ENCODE measurements at places on chromosomes 7 and 10. TPM values are rescaled to one million over a fixed set of nuclear protein-coding genes. Genes with fewer than 3 reads are reported as not detected.

TMEM176B gene
- 906 TPM for total RNA-seq

CRYGN gene
- total RNA-seq: not detected

RNLS gene
- total RNA-seq: 10.1 TPM

TMEM225B gene
- total RNA-seq: 0.18 TPM

SLC39A12 gene
- 0.08 TPM for total RNA-seq

AOAH gene
- total RNA-seq: 3.3 TPM

SDK1 gene
- total RNA-seq: 0.53 TPM

CPED1 gene
- 34.6 TPM for total RNA-seq

DNA sequence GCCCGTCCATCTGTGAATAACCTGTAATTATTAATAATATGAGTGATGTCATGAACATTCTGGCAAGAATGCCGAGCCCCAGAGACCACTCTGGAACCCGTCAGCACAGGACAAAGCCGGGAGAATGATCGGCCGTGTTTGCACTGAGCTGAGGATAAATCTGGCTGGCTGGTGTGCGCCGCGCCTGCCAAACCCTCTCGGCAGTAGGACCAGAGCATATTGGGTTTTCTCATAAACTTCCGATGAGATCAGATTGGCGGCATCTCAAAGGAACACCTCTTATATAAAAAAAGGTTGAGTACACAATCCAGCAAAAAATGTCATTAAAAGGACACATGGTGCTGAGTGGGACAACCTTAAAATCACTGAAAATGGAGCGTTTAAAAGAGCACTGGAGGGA lies 296.0 kb upstream of the MKI67 start:
- DNase-seq: no peak

DNA sequence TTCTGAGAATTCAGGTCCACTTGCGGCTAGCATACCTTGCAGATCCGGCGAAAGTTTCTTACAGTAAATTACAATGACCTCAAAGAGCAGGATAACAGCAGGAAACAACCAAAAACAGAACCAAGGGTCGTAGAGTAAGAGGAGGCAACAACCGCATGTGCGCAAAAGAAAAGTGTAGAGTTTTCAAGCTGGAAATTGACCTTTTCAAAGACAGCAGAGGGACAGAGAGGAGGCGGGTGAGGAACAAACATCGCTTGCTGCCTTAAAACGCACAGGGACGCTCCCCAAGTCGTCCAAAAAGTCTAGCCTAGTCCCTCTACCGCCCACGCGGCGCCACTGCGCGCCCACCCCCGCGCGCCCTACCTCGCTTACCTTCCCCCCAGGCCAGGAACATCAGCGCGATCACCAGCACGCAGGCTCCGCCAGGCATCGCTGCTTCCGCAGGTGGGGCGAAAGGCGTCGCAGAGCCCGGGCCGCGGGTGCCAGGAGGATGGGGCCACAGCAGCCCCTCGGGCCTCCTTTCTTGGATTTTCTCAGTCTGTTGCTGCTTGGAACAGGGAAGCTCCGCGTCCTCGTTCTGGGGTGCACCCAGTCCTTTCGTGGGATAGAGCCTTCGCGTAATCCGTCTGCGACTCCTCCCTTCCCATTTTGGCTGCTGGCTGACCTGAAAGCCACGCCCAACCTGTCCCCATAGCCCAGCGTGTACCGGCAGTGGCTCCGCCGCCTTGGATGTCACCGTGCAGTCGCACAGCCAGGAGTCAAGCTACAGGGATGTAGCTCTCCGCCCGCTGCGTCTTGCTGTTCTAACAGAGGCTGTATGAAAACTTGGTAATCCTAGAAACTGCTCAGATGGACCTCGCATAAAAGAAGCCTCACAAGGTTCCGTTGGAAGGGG lies at the start of gene VWDE:
VWDE (minus strand) TSS at position 579 of the 895 bp plus-strand sequence; CDS start at position 430, 149 bp downstream.
- no peak for DNase-seq

- DNase-seq: no peak
Observed at GRCh38 chr7:128849804-128850490, 12.7 kb upstream of the ATP6V1F start.

GRCh38 chr10:132632851-132633684 lies 95.5 kb downstream of the INPP5A start:
- no peak for DNase-seq

DNA sequence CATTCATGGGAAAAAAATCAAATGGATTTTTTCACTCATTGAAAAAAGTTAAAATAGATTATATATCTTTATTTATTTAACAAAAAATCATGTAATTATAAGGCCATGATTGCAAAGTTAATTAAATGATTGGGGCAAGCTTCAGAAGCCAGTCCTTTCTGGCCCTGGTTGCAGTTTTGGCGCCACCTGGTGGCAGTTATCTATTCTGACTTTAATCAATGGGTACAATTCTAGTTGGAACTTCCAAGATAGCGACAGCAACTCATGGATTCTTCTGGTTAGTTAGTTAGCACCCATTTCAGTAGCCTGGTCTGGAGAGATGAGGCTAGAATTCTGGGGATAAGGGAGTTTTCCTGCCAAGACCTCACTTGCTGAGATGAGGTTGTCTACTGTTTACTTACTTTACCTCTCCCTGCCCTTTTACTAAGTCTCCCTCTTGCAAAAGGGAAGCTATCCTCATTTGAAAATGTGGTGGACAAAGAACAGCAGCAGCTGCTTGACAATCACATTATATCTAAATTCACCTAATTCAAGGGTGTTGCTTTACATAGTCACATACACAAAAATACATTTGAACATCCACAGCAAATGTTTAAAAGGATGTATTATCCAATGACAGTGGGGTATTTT lies 42.3 kb downstream of the NOC3L start:
- peak; percentile 73 for DNase-seq

DNA sequence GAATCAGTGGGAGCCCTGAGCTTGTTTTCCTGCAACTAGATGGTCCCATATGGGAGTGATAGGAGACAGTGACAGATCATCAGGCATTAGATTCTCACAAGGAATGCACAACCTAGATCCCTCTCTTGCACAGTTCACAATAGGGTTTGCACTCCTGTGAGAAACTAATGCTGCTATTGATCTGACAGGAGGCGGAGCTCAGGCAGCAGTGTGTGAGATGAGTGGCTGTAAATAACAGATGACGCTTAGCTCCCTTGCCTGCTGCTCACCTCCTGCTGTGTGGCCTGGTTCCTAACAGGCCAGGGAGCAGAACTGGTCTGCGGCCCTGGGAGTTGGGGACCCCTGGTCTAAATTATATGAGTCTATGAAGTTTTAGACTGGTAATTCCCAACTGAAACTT lies 3.9 kb downstream of the MIOS start:
- no peak for DNase-seq

DNA sequence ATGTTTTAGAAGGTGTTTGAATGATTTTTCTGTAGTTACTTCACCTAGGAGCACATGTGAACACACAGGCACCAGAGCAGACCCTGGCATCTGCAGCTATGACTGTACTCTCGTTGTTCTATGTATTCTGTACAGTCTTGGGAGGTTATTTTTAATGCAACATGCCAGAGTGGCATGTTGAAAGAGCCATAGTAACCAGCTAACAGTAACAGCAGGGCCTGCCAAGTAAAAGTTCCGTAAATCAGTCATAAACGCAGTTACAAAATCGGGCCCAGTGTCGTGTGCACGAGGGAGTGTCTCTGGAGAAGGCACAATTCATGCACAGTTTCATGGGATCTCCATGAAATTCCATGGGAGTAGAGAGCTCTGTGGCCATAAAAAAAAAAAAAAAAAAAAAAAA lies 108.3 kb upstream of the CDK6 start:
- DNase-seq: no peak

DNA sequence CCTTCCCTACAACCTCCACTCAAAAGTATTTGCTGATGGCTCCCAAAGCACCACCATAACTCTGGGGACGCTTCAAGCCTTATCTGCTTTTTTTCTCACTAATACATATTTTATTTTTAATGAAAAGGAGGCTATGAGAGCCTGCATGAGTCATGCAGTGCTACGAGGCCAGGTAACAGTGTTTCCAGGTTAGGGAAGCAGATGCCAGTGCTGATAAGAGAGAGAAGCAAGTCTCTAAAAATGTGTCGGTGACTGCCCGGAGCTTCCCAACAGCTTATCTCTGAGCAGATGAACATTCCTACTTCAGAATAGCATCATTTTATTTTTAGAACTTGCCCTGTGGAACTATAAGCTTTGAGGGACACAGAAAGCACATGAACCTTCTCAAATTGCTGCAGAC lies 931.5 kb downstream of the CCSER2 start:
- DNase-seq: no peak

- DNase-seq: no peak
Observed at GRCh38 chr10:102715880-102716279, 1.4 kb downstream of the SFXN2 start.

GRCh38 chr10:132710746-132711612 lies 75.0 kb downstream of the NKX6-2 start:
- no peak for DNase-seq

DNA sequence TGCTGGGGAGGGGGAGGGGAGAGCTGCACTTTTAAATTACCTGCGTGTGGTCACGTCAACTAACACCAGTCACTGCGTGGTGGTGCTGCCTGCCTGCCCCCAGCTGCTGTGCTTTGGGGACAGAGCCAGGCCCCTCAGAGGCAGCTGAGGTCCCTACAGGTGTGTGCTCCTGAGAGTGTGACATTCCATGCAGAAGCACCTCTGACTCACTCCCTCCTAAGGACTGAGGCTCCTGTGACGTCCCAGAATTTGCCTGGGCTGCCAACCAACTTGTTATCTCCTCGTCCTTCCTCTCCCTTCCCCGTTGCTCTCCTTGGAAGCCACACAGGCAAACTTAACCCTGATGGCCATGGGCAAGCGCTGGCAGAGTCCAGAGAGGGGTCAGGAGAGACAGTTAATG lies 563.0 kb downstream of the PARD3 start:
- no peak for DNase-seq

DNA sequence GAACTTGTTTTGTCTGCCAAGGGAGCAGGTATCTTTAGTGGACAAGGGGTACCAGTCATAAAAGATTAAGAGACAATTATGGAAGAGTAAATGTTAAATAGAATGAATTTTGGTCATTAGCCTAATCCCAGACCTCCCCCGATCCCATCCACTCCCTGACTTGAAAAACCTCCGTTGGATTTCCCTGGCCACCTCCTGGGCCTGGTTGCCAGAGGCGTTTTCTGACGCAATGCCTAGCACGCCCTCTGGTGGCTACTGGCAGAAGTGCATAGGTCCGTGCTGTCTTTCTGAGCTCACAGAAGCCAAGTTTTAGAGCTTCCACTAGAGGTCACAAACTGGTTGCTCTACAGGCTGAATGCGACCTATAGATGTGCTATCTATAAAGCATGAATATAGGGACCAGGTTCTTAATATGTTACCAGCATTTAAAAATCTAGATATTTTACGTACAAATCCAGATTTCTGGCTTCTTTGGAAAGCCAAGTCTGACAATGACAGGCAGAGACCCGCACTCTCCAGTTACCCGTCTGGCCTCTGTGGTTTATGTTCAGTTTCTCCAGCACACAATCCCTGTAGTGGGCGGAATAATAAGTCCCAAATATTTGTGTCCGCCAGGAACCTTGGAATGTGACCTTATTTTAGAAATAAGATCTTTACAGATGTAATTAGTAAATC lies 39.8 kb downstream of the SPOCK2 start:
- peak; percentile 91 for DNase-seq

DNA sequence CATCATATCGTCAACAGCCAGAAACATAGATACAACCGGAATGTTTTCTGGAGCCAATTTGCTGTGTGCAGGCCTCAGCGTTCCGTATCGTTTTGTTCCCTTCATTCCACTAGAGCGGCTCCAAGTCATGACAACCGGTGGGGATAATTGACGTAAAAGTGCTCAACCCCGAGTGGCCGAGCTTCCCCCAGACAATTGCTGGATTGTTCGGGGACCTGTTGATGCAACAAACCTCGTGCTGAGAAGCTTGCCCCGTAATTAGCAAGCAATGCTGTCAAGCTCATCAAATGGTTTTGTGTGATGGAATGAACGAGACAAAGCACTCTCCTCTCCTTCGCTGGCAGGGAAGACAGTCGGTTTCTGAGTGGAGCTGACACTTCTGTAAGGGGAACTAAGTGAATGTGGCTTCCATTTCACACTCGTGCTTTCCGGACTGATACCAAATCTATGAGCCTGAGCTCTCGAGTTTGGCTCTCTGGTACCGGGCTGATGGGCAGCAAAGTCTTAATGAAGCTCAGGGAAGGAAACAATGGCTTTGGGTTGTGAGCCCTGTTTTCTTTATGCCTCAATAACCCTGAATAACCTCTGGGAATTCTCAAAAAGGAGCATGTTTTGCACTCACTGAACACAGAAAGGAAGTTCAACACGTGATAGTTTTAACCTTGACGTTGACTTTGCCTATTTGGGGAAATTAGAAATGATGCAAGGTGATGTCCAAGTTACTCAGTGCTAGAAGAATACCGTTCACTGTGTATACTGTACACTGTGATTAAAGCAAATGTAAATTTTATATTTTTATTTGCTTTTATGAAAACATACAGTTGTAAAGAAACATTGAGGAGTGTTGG lies 220.5 kb downstream of the BAMBI start:
- no peak for DNase-seq
